ENCODE measurements at places on chromosomes 12 and 14. TPM values are rescaled to one million over a fixed set of nuclear protein-coding genes. Genes with fewer than 3 reads are reported as not detected.
A peak's percentile ranks its signal among the peaks of the same experiment; 100 is the strongest.

The SLC25A21 gene
- total RNA-seq, result not detected

The C12orf54 gene
- total RNA-seq, result not detected

The RNASE1 gene
- total RNA-seq, result not detected

The SFSWAP gene
- 69.3 TPM for total RNA-seq

The KRT78 gene
- not detected for total RNA-seq

The KRT79 gene
- not detected for total RNA-seq

The SPTB gene
- total RNA-seq, result not detected

The SAMD15 gene
- 0.29 TPM for total RNA-seq

DNA sequence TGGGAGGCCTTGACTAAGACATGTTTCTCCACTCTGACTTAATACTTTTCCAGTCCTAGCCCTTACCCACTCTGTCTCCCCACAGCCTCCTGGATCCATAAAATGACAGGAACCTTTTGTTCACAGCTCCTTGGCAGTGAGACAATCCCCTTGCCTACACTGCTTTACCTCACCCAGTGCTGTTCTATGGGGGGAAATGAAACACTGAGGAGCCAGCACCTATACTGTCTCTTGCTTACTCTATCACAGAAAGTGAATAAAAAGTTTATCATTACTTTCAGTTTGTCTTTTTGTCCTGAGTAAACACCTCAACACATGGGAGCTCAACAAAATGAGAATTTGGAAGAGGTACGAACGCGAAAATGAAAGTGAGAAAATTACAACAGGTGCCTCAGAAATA, 127.2 kb upstream of the DAAM1 start:
- no peaks in the 10 kb centered on the region for H3K4me1 ChIP-seq
- H3K27me3 ChIP-seq, result no peaks in the 10 kb centered on the region

GRCh38 chr12:32780071-32780470, 24.4 kb upstream of the YARS2 start:
- H3K4me1 ChIP-seq, result no peaks in the 10 kb centered on the region
- no peak overlapping the region for H3K4me3 ChIP-seq
- peaks cover 5% of the 10 kb centered on the region for H3K27me3 ChIP-seq
- DNase-seq, result no peak
- no peak overlapping the region for H3K27ac ChIP-seq

- peak overlapping the region; percentile 7 for H3K27ac ChIP-seq
- no peak for DNase-seq
- peaks cover 46% of the 10 kb centered on the region for H3K4me1 ChIP-seq
- H3K36me3 ChIP-seq, result no peaks in the 10 kb centered on the region
- H3K27me3 ChIP-seq, result no peaks in the 10 kb centered on the region
- no peak overlapping the region for H3K4me3 ChIP-seq
Measured at GRCh38 chr14:76918256-76918781, 92.1 kb downstream of the LRRC74A start.

DNA sequence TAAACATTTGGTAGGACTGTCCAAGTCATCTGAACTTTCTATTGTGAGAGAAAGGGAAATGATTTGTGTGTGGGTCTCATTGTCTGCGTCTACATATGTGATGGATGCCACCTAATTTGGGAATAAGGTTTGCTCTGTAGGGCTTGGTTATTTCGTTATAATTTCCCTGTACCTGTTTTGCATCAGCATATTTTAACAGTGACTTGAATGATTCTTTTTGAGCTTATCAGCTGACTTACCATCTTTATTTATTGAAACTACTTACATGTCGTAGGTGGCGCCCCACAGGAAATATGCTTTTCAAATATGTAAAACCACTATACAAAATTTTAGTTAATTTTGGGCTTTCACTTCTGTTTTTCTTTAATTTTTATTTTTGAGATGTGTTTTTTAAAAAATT, 56.5 kb upstream of the BCAT1 start:
- no peaks in the 10 kb centered on the region for H3K4me1 ChIP-seq
- H3K27me3 ChIP-seq, result peaks cover 3% of the 10 kb centered on the region
- no peak overlapping the region for H3K4me3 ChIP-seq
- H3K27ac ChIP-seq, result no peak overlapping the region
- H3K36me3 ChIP-seq, result no peaks in the 10 kb centered on the region

DNA sequence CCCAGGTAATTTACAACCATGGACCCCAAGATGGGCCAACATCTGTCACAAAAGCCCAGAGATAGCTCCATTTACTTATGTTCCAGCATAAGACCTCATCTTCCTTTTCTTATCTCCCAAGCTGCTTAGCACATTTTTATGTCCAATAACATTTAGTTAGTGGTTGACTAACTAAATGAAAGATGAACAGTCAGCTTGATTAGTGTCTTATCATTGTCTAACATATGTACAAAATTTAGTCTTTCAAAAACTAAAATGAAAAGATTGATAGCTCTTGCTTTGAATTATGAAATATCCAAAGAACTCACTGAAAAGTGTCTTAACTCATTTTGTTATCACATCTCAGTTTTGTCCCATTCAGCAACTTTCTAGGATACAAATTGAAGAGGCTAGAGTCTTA, 163.1 kb upstream of the EGLN3 start:
- peaks cover 13% of the 10 kb centered on the region for H3K27me3 ChIP-seq
- DNase-seq, result no peak
- no peak overlapping the region for H3K27ac ChIP-seq

DNA sequence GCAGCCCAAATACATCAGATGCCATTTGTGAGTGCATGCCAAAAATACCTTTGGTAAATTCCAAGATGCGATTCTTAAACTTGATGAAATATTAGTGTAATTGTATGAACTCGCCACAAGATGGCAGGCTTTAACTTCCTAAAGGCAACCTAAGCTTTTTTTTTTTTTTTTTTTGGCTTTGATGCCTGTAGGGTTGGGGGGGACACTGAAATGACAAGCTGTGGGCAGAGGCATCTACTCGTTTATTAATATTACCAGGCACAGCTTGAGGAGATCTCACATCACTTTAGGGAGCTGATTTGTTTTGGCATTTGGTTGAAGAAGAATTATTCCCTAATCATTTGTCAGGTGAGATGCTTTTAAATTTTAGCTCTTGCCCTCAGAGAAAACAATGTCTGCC, 126.7 kb upstream of the CCDC196 start:
- no peak overlapping the region for H3K27ac ChIP-seq
- H3K4me1 ChIP-seq, result no peaks in the 10 kb centered on the region
- no peak overlapping the region for H3K4me3 ChIP-seq

- no peak for DNase-seq
- H3K27me3 ChIP-seq, result no peaks in the 10 kb centered on the region
- H3K36me3 ChIP-seq, result no peaks in the 10 kb centered on the region
- H3K27ac ChIP-seq, result no peak overlapping the region
Measured at GRCh38 chr12:18302809-18303430, 41.6 kb downstream of the PIK3C2G start.

- no peaks in the 10 kb centered on the region for H3K27me3 ChIP-seq
- peaks cover 44% of the 10 kb centered on the region for H3K36me3 ChIP-seq
- H3K27ac ChIP-seq, result no peak overlapping the region
- peaks cover 16% of the 10 kb centered on the region for H3K4me1 ChIP-seq
Measured at GRCh38 chr14:55661029-55661428, 81.0 kb downstream of the KTN1 start.

- no peak for DNase-seq
- no peak overlapping the region for H3K27ac ChIP-seq
- no peaks in the 10 kb centered on the region for H3K36me3 ChIP-seq
- H3K4me1 ChIP-seq, result no peaks in the 10 kb centered on the region
- peaks cover 39% of the 10 kb centered on the region for H3K27me3 ChIP-seq
- no peak overlapping the region for H3K4me3 ChIP-seq
Measured at GRCh38 chr12:75208856-75209811, 505 bp downstream of the KCNC2 start.

DNA sequence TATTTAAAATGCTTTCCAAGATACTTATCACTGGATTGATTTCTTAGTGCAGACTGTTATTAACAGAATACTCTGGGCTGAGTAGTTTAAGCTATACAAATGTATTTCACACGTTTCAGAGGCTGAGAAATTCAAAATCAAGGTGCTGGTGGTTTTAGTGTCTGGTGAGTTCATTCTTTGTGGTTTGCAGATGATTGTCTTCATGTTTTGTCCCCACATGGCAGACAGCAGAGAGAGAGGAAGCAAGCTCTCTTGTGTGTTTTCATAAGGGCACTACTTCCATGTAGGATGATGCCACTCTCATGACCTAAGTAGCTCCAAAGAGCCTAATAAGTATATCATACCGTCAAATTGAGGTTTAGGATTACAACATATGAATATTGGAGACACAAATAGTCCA, 1348.9 kb upstream of the FLRT2 start:
- H3K4me1 ChIP-seq, result no peaks in the 10 kb centered on the region
- H3K27me3 ChIP-seq, result peaks cover under 1% of the 10 kb centered on the region
- H3K4me3 ChIP-seq, result no peak overlapping the region
- DNase-seq, result no peak
- H3K36me3 ChIP-seq, result no peaks in the 10 kb centered on the region

DNA sequence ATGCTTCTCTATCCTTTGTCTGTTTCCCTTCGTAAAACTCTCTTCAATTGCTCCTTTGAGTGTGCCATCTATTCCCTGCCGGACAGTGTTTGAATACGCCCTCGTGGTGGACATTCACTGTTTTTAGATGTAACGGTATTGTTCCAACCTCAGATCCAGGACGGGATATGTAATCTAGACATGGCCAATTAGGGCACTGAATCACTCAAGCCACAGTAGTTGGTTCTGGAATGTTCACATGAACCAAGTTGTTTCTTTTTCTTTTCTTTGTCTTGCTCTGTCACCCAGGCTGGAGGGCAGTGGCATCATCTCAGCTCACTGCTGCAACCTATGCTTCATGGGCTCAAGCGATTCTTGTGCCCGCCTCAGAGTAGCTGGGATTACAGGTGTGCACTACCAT, 204.2 kb upstream of the PLXNC1 start:
- no peak overlapping the region for H3K27ac ChIP-seq
- no peak overlapping the region for H3K4me3 ChIP-seq
- no peak for DNase-seq
- H3K4me1 ChIP-seq, result no peaks in the 10 kb centered on the region

DNA sequence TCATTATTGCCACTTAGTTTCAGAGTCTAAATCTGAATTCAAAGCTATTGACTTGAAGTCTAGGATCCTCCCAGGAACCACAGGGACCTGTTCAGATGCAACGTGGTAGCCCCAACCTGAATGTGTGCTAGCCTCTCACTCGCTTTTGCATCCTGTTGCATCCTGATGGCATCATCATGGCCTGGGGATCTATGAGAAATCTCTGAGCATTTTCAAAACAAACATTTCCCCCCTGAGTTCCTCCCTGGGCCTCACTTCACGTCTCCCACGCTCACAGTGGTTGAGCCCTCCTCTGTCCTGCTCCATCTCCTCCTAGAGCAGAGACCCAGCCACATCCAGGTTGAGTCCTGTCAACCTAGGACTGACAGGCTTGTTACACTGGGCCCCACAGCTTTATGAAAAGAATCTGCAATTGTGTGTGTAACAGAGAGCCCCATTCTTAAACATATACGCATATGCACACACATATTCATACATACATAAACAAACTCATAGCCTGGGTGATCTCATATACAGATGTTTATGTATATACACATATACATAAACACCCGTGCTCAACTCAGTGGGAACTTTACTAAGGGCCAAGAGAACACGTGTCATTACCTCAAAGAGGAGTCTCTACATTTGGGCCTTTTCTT, 5.4 kb upstream of the KRT72 start:
- H3K4me1 ChIP-seq, result peaks cover 56% of the 10 kb centered on the region
- no peaks in the 10 kb centered on the region for H3K36me3 ChIP-seq
- no peaks in the 10 kb centered on the region for H3K27me3 ChIP-seq
- no peak overlapping the region for H3K27ac ChIP-seq
- DNase-seq, result no peak
- no peak overlapping the region for H3K4me3 ChIP-seq

Measured in activated T-helper 1 cell treated with anti-CD3 and anti-CD28 coated beads, Interleukin-12 subunit alpha, Interleukin-12 subunit beta, Interleukin-2, Interleukin-4 antibody, amounts not matched to agents 30 ng/mL and 10 ng/mL and 1 ng/mL, durations not matched to agents 14 hours and 24 hours and 36 hours (primary cell).